A172 (cell line): ENCODE measurements at places on chromosomes 7 and 10. TPM values are rescaled to one million over a fixed set of nuclear protein-coding genes. Genes with fewer than 3 reads are reported as not detected.

Gene PRKG1
- 0.05 and 0.22 TPM in 2 replicates for total RNA-seq

Gene SFRP4
- 0.84 TPM in 1 of 2 replicates, not detected in the other for total RNA-seq

Gene CDK1
- 230 and 248 TPM in 2 replicates for total RNA-seq

Gene HOXA3
- 0.07 and 0.41 TPM in 2 replicates for total RNA-seq

DNA sequence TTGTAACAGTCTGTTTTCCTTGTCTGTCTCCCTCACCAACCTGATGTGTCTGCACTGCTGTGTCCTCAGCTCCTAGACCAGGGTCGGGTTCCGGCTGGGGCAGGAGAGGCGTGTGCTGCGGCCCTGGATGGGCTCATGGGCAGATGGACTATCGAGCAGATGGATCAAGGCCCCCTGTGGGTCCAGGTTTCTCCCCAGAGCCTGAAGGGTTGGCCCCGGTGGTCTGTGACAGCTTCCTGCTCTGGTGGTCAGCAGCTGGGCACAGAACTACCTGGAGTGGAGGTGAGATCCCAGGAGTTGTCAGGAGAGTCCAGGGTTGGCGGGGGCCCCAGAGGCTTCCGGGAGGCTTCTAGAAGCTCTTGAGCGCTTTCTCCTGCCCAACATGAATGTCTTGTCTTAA is 75.1 kb downstream of the GRK5 start:
- DNase-seq: no peak

DNA sequence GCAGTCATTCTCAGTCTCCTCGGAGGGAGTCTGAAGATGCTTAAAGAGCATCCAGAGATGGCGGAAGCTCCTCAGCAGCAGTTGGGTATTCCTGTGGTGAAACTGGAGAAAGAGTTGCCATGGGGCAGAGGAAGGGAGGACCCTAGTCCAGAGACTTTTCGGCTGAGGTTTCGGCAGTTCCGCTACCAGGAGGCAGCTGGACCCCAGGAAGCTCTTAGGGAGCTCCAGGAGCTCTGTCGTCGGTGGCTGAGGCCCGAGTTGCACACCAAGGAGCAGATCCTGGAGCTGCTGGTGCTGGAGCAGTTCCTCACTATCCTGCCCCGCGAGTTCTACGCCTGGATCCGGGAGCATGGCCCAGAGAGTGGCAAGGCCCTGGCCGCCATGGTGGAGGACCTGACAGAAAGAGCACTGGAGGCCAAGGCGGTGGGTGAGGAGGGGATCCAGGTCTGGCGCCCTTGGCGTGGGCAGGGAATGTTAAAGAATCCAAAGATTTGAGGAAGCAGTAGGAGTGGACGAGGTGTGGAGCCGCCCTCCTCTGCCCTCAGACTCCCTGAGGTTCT is 2.9 kb downstream of the ZSCAN25 start:
- no peak for DNase-seq

- DNase-seq: no peak
These were observed 1.5 kb downstream of the BZW2 start for GRCh38 chr7:16647435-16647960.

DNA sequence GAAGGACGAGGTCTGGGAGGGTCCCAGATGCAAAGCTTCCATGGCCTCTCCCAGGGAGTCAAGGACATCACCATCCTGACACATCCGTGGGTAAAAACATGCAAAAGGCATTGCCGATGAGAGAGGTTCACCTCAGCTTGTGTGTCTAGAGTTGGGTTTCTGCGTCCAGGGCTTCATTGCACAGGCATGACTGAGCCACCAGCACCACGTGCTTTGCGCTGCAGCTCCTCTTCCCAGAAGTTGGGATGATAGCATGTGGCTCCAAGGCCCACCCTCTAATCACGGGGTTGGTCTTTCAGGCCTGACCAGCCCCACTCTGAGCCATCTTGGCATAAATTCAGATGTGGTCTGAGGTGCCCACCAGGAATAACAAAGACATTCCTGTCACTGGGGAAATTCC is 7.1 kb upstream of the RASGEF1A start:
- no peak for DNase-seq

GRCh38 chr10:110137142-110137545 is 70.3 kb upstream of the MXI1 start:
- DNase-seq: peak; percentile 65

GRCh38 chr7:121570365-121570764 is 174.3 kb upstream of the FAM3C start:
- no peak for DNase-seq

GRCh38 chr7:4904346-4904745 is 20.8 kb upstream of the RADIL start:
- no peak for DNase-seq

GRCh38 chr10:86752311-86752710 is 4.1 kb upstream of the BMPR1A start:
- DNase-seq: no peak

- no peak for DNase-seq
These were observed 241.5 kb downstream of the WDR37 start for GRCh38 chr10:1297566-1298301.

DNA sequence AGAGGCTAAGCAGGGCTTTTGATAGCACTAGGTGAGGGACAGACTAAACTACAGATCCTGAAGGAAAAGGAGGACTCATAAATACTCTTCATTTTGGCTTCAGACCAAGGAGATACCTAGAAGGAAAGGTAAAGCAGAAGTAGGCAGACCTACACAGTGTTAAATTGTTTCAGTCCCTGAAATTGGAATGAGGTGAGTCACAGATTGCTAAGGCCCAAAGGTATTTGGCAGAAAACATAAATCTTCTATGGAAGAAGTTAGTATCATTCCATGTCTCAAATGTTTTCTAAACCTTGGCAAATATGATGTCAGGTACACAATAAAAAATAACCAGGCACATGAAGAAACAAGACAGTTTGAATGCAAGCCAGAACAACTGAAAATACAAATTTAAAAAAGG is 30.0 kb downstream of the MTERF1 start:
- DNase-seq: peak; percentile 64

- no peak for DNase-seq
These were observed 213.4 kb upstream of the SHH start for GRCh38 chr7:156025675-156026074.

GRCh38 chr7:43693687-43694398 is 35.5 kb downstream of the COA1 start:
- DNase-seq: peak; percentile 89

DNA sequence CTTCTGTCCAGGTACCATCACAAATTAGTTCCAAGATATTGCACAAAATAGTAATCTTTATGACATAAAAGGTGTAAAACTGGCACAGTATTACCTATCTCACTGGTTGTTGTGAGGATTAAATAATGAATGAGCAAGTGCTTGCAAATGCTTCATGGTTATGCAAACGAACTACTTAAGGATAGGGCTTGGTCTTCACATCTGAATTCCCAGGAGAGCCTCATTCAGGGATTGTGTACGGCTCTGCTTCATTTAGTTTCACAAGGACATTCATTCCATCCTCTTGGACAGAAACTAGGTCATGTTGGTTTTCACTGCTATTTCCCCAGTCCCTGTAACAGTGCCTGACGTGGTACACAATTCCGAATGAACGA is 12.1 kb downstream of the ABCA13 start:
- DNase-seq: no peak

- DNase-seq: peak; percentile 26
These were observed 17.3 kb downstream of the MLXIPL start for GRCh38 chr7:73606801-73607691.

DNA sequence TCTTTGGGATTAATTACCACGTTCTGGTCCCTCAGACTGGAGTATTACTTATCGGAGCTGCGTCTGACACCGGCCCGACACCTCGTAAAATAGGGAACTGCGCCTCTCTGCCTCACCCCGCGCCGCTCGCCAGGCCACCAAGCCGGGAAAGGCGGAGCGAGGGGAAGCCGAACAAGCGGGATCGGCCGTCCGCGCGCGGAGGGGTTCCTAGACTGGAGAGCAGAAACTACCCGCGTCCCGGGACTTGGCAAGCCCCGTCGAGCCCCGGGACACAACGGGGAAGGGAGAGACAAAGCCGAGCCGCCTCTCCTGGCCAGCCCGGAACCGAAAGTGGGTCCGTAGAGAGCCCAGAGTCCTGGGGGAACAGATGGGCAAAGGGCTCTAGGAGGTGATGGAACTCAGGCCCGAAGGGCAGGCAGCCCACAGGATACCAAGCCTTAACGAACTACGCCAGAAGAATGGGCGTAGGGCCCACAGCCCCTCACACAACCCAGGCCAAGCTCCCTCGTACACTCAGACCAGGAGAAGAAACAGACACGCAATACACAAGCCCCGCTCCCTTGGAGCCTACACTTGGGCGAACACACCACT is 6.5 kb downstream of the LBX1 start:
- no peak for DNase-seq

DNA sequence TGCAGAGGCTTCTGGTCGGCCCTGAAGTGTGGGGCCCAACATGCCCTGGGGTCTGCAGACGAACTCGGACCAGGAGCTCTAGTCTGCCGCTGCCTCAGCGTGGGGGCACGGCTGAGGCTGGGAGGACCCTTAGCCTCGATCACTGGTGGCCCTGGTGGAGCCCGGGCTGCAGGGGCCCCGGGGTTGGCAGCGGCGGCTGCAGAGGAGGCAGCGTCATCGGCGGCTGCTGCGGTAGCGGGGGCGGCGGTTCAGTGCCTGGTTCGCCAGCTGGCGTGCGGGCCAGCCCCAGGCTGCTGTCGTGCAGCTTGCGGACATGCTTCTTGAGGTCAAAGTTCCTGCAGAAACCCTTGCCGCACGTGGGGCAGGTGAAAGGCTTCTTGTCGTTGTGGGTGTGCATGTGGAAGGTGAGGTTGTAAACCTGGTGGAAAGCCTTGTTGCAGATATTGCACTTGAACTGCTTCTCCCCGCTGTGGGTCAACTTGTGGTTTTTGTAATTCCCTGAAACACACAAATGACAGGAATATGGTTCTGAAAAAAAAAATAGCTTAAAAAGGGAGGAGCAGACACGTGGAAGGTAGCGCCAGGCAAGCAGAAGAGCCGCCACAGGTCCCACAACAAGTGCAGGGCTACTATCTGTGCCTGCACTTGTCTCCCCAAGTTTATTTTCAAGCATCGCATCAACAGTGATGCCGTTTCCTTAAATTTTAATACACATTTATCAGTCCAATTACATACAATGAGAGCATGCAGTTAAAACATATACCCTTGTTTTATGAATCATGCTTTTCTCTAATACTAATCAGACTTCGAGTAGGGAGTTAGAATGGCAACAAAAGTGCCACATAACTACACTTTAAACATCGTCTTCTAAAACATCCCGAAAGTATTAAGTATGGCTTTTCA is 2.4 kb downstream of the FEZF1 start:
- DNase-seq: no peak
